ENCODE measurements at places on chromosomes 5 and 9. TPM values are rescaled to one million over a fixed set of nuclear protein-coding genes. Genes with fewer than 3 reads are reported as not detected.

Gene NAIP
- total RNA-seq = 2.2 TPM

Gene BICD2
- 22.3 TPM for total RNA-seq

Gene ZDHHC11
- total RNA-seq = 37.6 TPM

Gene SLIT3
- 0.75 TPM for total RNA-seq

Gene SIT1
- 1.3 TPM for total RNA-seq

Gene KCNN2
- 21.7 TPM for total RNA-seq

Gene PCDHB15
- total RNA-seq = 7.0 TPM

Gene PCDHB9
- total RNA-seq = 2.6 TPM

- DNase-seq = no peak
These were observed 27.6 kb upstream of the GRAMD2B start for GRCh38 chr5:126395605-126396004.

- no peak for DNase-seq
These were observed 55.7 kb upstream of the SYNPO start for GRCh38 chr5:150584556-150585335.

DNA sequence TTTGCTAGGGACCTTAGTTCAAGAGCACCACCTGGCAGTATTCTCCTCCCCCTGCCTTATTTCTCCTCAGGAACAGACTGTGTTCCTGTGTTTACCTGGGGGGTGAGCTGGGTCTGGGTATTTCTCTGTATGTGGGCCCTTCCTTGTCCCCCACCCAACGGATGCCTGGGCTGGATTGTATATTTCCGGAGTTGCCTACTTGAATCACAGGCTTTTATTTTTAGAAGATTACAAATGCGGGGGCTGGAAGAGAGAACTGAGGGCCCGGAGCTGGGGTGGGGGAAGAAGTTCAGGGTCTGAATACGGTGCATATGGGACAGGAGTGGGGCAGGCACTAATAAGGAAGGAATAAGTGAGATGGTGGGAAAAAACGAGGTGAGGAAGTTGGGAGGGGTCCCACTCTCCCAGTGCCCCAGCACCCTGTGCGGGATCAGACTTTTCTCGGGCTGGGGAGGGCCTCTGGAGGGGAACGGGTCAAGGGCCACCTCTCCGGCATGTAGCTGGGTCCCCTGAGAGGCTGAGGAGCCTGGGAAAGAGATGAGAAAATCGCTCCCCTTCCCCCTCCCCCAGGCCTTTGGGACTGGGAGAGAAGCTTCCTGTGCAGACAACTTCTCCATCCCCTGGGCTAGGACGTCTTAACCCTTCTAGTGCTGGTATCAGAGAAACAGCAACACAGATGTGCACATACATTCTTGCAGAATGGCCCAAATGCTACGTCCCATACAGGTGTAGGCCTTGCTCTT is 42.1 kb downstream of the PCDH1 start:
- peak; percentile 60 for DNase-seq

DNA sequence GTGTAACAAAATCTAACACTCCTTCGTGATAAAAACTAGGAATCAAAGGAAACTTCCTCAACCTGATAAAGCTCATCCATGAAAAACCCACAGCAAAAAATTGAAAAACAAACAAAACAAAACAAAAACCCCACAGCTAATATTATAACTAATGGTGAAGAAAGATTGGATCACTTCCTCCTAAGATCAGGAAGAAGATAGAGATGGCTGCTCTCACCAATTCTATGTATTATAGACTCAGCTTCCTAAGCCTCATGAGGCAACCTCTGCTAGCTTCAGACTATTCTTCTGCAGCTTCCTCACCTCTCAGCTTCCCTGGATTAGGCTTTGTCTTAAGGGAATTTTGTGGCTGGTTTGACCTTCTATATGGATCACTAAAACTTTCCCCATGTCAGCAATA is 40.1 kb downstream of the PHAX start:
- DNase-seq = no peak

- DNase-seq = no peak
These were observed 22.1 kb downstream of the FAM240B start for GRCh38 chr9:38697776-38698300.

- no peak for DNase-seq
These were observed 1082.9 kb upstream of the SEMA6A start for GRCh38 chr5:117657541-117657940.

DNA sequence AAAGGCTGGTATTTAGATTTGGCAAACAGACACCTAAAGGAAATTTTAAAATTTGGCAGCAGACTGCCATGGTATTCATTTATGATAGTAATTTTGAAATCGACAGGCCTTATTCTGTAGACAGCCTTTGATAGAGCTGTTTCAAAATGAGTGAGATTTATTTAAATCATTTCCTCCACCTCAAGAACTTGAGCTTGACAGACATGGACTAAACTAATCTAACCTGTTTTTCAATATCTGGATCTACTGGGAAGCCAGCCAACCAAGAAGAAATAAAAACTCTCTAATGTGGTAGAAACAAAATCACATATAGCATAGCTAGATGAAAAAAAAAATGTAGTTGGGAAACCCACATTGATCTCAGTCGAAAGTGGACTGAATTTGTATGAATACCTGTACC is 56.9 kb upstream of the RASA1 start:
- no peak for DNase-seq

DNA sequence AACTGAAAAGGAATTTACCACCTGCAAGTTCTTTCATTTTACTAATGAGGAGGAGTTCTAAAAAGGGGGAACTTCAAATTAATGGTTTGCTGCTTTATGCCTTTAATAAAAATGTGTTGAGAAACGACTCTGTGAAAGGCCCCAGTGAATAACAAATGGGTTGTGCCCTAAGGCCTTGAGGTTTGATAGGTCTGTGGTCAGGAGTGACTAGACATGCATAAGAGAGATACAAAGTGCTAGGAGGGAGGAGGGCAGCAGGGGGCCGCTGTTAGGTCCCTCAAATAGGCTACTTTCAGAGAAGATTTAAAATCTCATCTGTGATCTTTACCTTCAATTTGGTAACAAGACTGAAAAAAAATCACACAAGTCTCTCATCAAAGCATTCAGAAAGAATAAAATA is 58.3 kb downstream of the FAM81B start:
- DNase-seq = peak; percentile 33

GRCh38 chr9:104027295-104027694 is 66.8 kb upstream of the SMC2 start:
- DNase-seq = no peak

DNA sequence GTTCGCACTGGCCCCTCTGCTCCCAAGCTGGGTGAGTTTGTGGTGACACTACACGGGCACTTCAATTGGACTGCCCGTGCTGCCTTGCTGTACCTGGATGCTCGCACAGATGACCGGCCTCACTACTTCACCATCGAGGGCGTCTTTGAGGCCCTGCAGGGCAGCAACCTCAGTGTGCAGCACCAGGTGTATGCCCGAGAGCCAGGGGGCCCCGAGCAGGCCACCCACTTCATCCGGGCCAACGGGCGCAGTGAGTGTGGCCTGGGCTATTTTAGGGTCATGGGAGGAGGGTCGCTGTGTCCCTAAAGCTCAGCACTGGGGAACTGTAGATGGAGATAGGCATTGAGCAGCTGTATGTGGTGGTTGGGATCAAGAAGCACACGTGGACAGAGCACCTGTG is 1.4 kb downstream of the NPR2 start:
- DNase-seq = no peak

- DNase-seq = no peak
These were observed 40.5 kb upstream of the TRIO start for GRCh38 chr5:14102666-14103065.

DNA sequence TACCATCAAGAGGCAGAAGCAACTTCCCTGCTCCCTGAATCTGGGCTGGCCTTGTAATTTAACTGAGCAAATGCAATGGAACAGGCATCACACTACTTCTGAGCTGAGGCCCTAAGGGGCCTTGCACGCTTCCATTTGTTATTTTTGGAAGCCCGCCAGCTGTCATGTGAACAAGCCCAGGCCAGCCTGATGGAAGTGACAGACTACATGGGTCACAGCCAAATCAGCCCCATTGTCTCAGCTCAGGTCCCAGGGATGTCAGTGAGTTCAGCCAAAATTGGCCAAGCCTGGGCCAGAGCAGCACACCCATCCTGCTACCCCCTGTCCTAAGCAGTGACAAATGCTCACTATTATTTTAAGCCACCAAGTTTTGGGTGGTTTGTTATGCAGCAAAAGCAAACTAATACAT is 72.8 kb downstream of the PRRT1B start:
- no peak for DNase-seq

DNA sequence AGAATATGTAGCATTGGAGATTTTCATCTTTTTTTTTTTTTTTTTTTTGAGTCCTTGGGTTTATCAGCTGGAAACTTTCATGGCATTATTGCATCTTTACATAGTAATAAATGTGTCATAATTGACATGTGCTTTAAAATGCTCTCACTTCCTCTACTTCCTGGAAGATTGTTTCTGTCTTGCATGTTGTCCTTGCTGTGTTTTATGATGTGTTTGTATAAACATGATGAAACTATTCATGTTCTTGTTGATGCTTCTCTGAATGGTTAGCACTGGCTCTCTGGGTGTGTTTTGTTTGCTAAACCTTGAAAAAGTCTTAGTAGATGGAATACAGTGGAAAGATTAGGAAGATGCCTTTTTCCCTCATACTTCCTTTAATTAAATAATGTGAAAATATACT is 87.9 kb downstream of the IQGAP2 start:
- DNase-seq = no peak

DNA sequence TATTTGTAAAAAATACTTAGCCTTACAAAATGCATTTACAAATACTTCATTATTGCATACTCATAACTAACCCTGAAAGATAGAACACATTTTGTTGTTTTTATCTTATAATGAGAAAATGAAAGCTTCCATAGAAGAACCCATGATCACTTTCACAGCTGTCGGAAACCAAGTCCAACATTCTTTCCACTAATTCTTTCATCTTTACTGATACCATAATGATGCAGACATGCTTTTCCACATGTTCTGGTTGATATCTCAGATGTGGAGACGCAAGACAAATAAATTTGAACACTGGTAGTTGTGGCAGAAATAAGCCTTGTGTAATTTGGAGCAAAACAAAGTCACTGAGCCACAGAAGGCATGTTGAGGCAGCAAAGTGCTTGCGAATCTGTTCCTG is 136.0 kb downstream of the FBXO4 start:
- no peak for DNase-seq

DNA sequence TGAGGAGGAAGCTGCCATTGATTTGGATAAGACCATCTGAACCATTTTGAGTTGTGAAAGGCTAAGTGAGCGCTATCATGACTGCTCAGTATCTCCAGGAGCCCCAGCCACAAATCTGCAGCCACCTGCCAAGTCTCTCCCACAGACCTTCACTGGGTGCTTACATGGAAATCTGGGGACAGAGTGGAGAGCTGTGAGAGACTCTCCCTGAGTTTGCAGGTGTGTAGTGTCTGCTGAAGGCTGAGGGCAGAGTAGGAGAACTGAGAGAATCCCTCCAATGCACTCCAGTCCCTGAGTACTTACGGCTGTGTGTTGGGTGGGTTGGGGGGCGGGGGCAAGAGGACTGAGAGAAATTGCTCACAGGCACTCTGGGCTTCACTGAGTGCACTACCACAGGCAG is 123.7 kb downstream of the PRELID2 start:
- no peak for DNase-seq

DNA sequence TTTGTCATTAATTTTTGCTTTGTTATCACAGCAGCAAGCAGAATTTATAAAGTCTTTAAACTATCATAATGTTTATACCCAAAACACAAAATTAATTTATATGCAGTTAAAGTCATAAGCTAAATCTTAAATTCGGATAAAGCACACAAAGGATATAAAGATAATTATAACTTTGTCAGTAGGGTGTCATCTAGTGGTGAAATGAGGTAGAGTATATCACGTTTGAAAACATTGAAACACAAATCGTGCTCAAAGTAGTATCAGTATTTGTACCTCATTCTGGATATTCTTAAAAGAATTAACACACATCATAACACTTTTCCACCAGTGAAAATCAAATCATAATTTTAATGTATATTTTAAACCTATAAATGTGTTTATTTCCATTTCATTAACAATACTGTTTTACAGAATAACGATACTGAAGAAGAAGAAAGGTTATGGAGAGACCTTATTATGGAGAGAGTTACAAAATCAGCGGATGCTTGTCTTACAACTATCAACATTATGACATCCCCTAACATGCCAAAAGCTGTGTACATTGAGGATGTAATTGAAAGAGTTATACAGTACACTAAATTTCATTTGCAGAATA is 129.5 kb downstream of the NIPBL start:
- DNase-seq = no peak

DNA sequence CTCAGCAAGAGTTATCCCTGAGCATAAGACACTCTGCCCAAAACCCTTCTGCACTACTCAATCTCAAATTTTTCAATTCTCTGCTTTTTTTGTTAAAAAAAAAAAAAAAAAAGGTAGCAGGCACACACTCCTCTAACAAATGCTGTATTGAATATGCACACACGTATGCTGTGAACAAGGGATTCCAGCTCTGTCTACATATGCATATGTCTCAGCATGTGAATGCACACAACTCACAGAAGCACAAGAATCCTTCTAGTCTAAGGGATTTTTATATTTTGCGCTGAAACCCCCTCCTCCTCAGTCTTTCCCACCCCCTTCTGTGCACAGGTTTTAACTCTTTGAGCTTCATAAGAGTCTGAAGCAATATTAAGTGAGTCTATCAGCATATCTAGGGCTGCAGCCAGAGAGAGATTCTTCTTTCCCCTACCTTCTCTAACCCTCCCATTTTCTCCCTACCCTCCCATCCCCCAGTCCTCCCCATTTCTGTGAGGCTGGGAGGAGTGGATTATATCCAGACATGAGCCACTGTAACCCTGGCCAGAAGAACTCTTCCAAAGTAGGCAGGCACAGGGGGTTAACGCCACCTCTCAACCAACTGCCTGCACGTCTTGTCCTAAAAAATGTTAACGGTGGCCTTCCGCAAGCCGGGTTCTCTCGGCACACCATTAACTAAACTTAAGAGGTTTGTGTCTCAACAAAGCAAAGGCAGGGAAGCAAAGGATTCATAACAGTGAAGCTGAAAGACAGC is 1.0 kb downstream of the GABRB2 start:
- no peak for DNase-seq

GRCh38 chr9:116873937-116874914 is 187.1 kb downstream of the TRIM32 start:
- no peak for DNase-seq

Measured in H9 (cell line).